ENCODE measurements at places on chromosomes 5 and 9.

GRCh38 chr9:89367281-89367680 is 49.0 kb downstream of the SECISBP2 start:
- no peak for DNase-seq

GRCh38 chr5:169051351-169051750 is 249.6 kb downstream of the SLIT3 start:
- no peak for DNase-seq

DNA sequence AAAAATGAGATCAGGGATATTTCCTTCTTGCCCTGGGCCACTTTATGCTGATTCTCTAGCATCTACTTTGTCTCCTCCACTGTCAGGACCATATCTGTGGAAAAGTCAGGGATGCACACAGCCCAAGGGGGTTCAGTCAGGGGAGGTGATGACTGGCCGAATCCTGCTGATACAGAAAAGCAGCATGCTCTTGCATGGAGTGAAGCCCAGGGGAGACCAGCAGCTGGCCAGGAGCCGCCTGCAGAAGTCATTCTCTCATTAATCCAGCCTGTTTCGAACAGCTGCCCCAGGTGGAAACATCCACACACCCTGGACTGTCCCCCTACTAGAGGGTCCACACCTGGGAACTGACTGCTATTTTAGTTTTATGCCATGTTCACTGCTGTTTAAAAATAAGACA is 177.1 kb downstream of the ATP10B start:
- DNase-seq = no peak

GRCh38 chr5:68047035-68047434 is 168.5 kb upstream of the PIK3R1 start:
- DNase-seq = no peak

DNA sequence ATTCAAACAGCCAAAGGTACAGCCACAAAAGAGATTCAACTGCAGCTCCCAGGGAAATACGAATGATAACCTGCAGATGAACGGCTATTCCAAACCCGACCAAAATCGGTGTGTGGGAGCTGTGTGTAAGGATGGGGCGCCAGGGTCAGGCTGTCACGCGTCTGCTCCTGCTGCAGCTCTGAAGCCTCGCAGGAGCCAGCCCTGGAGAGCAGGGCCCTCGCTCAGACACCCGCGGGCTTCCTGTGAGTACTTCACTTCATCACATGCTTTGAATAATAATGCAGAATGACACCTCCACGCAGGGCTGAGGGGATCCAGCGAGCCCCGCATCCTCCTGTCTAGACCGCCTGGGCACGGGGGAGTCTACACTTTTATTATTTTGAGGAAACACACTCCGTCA is 307.5 kb upstream of the IRX2 start:
- no peak for DNase-seq

GRCh38 chr5:39274398-39275085 is 55.2 kb upstream of the FYB1 start:
- DNase-seq = peak; percentile 52

GRCh38 chr5:2018390-2018724 is 135.6 kb upstream of the IRX4 start:
- DNase-seq = no peak

GRCh38 chr5:38267372-38267771 is 9.0 kb downstream of the EGFLAM start:
- no peak for DNase-seq

GRCh38 chr9:31030741-31031202 is 1353.7 kb upstream of the ACO1 start:
- DNase-seq = no peak

- DNase-seq = no peak
These were observed 26.6 kb upstream of the CCDC180 start for GRCh38 chr9:97280755-97281330.

DNA sequence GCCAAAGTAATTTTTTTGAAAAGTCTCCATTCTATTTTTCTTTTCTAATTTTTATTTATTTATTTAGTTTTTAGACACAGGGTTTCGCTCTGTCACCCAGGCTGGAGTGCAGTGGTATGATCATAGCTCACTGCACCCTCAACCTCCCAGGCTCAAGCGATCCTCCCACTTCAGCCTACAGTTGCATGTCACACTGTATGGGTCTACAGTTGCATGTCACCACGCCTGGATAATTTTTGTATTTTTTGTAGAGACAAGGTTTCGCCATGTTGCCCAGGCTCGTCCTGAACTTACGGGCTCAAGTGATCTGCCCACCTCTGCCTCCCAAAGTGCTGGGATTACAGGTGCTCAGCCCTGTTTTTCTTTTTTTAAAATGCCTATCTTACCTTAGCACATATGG is 10.7 kb downstream of the FANCC start:
- DNase-seq = no peak

DNA sequence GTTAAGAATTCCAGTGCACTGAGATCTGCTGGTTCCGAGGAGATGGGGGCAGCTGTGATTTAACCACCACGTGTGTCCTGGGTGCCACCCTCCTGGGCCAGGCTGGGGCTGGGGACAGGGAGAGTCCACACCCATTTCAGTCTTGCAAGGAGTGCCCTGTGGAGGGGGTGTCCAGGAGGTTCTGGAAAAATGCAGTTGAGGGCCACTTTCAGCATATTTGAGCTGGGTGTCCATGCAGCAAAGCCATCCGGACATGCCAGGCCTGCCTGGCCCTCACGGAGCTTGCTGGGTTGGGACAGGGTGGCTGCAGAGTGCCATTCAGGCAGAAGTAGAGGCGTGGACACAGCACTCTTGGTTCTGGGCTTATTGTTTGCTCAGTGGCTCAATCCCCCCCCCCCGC is 68.1 kb downstream of the NEK6 start:
- DNase-seq = no peak

DNA sequence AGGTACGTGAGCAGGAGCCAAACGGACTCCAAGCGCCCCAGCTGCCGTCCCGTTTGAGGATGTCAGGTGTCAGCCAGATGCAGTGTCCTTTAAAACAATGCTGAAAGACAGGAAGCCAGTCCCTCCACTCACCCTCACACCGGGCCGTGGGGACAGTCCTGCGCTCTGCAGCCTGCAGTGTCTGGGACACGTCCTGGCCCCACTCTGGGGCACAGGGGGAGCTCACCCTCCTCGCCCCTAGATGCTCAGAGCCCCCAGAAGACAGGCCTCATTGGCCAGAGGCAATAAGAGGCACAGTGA is 79.7 kb downstream of the ZNF354C start:
- no peak for DNase-seq

DNA sequence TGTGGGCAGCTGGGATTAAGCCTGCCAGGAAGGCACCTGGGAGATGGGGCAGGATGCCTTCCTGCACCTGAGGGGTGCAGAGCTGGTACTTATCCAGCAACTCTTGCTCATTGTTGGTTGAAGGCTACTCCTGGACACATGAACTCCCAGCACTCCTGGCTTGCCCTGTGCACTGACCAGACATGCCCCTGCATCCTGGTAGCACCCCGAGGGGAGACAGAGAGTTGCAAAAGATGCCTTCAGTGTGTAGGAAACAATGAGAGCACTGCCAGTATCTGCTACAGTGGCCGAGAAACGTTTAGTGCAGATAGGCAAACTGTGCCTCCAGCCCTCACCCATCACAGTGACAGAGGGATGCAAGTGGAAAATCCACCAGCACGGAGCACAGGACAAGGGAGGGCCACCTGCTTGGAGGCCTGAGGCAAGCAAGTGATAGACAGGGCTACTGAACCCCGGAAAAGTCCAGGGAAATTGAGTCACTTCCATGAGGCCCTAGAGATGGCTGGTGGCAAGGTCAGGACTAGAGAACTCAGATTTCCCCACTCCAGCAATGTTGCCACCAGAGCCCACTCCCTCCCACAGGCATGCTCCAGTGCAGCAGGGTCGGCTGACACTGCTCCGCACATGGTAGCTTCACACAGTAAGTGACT is 171.1 kb downstream of the FSTL4 start:
- no peak for DNase-seq

DNA sequence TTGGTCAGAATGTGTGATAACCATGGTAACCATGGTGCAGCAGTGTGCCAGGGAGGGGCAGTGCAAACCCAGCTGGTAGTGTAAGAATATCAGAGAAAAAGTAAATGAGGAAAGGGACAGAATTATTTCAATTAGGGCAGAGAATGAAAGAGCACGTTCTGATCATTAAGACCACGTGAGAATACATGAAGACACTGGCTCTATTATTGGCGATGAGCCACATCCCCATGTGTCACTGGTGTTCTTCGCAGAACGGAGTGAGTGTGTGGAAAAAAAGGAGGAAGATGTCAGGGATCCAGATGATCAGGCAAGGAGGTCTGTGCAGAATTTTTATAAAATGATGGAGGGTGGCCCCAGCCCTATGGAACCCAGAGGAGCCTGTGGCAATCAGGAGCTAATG is 315.5 kb downstream of the SEMA5A start:
- no peak for DNase-seq

DNA sequence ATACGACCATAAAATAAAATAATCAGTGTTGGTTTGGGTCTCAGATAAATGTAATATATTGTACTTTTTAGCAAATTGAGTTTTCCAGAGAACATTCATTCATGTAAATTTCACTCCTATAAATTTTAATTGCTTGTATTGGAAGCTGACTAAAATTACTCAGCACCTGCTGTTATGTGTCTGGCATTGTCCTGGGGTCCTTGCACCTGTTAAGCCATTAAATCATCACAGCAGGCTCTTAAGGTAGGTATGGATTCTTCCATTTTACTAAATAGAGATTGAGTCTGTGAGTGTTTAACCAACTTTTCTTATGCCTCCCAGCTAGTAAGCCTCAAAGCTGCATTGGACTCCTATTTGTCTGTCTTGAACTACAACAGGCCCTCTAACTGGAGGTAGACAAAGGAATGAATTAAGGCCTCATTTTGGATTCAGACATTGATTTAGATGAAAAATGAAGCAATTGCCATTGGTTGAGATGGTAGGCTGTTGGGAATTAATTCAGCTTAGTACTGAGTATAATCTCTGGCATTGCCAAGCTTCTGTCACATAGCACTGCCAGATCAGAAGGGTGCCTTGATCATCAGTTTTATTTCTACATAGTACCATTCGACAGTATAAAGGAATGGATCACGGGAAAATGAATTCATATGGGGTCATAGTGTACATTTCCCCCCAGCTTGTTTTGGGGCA is 78.9 kb downstream of the PARP8 start:
- no peak for DNase-seq

- DNase-seq = no peak
These were observed 281.9 kb upstream of the PUM3 start for GRCh38 chr9:3125602-3126405.

GRCh38 chr5:137822984-137823383 is 44.7 kb upstream of the MYOT start:
- DNase-seq = no peak

- DNase-seq = no peak
These were observed 68.6 kb upstream of the PPP1R26 start for GRCh38 chr9:135410831-135411473.

DNA sequence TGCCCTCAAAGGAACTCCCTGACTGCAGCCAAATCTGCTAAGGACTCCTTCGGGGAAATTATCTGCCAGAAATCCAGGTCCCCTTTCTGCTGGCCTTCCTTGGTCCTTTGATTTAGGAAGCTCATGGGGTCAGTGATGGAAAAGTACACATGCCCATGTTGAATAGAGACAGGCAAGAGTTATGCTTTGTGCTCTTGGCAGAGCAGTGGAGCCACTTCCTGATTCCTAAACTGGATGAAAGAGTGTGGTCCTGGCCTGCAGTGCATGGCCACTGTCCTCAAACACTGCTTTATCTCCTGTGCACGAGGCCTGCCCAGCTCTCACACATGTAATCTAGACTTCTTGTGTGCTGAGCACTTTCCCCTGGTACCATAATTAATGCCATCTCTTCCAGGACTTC is 2.0 kb upstream of the EBF1 start:
- peak; percentile 13 for DNase-seq

DNA sequence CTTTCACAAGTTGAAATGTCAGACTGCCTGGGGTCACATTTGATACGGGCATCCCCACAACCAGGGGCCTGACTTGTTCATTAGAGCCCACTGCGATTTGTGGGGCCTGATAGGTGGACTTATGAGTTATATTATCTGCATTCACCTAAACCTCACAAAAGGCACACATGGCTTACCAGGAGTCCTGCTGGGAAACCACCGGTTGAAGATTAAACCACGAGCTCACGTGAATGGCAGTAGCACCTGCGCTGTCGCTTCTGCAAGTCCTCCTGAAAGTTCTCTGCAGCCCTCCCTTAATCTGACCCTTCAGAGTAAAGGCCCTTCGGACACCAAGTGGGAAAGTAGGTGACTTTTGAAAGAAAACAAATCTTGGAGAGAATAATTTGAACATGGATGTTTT is 68.9 kb downstream of the PPIC start:
- DNase-seq = peak; percentile 60

GRCh38 chr5:179439181-179439985 is 94.1 kb upstream of the ADAMTS2 start:
- DNase-seq = no peak

DNA sequence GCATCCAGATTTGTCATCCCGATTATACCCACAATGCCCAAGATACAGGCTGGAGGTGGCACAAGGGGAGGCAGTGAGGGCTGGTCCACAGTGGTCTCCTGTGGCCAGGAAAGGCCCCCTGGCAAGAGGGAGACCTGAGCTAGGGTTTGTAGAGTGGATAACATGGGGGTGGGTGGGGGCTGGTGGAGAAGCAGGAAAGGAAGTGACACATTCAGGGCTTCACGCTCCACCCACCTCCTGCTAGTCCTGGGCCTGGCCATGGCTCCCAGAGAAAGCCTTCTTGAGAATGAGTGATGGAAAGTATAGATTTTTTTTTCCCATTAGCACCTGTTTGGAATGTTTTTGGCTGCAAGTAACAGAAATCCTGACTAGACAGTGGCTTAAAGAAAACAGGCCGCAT is 81.3 kb downstream of the ANKRD33B start:
- DNase-seq = no peak

GRCh38 chr5:146851133-146851532 is 27.4 kb downstream of the PPP2R2B start:
- no peak for DNase-seq

- DNase-seq = no peak
These were observed 59.6 kb downstream of the GCNT4 start for GRCh38 chr5:74992791-74993190.

- DNase-seq = no peak
These were observed 122.9 kb downstream of the PRELID2 start for GRCh38 chr5:145712245-145712644.

DNA sequence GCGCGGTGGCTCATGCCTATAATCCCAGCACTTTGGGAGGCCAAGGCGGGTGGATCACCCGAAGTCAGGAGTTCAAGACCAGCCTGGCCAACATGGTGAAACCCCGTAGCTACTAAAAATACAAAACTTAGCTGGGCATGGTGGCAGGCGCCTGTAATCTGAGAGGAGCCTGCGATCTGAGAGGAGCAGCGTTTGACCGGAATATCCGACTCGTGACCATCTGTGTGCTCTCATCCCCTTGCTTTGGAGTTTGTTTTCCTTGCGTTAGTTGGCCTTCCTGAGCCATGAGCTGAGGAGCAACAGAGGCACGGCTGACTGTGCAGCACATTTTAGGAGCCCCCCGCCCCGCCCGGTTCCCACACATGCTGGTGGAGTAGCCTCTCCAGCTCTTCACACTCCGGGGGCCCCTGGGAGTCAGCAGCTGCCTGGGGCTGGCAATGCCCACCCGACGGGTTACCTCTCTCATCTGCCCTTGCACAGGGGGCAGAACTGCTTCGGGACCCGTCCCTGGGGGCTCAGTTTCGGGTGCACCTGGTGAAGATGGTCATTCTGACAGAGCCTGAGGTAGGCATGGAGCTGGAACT is 3.0 kb downstream of the ADAMTS13 start:
- no peak for DNase-seq

- peak; percentile 75 for DNase-seq
These were observed 381 bp downstream of the MED22 start for GRCh38 chr9:133347515-133347984.

Measured in GM10248 (cell line).